ENCODE measurements at places on chromosomes 4 and X. TPM values are rescaled to one million over a fixed set of nuclear protein-coding genes. Genes with fewer than 3 reads are reported as not detected.

FRMPD4 gene
- 2.1 TPM for total RNA-seq

INPP4B gene
- 25.3 TPM for total RNA-seq

PDLIM3 gene
- total RNA-seq = 54.6 TPM

MAGEA2B gene
- not detected for total RNA-seq

TRO gene
- 10.2 TPM for total RNA-seq

MGAT4D gene
- not detected for total RNA-seq

TXK gene
- total RNA-seq = not detected

TBC1D8B gene
- total RNA-seq = 17.2 TPM

ACOT9 gene
- 36.1 TPM for total RNA-seq

FAAH2 gene
- not detected for total RNA-seq

CT45A8 gene
- not detected for total RNA-seq

BLTP1 gene
- 77.5 TPM for total RNA-seq

MAGEA6 gene
- total RNA-seq = not detected

TMPRSS11D gene
- not detected for total RNA-seq

METTL14 gene
- total RNA-seq = 77.5 TPM

PDHA1 gene
- 54.3 TPM for total RNA-seq

CNOT6L gene
- total RNA-seq = 11.5 TPM

CC2D2A gene
- total RNA-seq = 17.8 TPM
